ENCODE measurements at places on chromosomes 16 and 17.
A peak's percentile ranks its signal among the peaks of the same experiment; 100 is the strongest.

DNA sequence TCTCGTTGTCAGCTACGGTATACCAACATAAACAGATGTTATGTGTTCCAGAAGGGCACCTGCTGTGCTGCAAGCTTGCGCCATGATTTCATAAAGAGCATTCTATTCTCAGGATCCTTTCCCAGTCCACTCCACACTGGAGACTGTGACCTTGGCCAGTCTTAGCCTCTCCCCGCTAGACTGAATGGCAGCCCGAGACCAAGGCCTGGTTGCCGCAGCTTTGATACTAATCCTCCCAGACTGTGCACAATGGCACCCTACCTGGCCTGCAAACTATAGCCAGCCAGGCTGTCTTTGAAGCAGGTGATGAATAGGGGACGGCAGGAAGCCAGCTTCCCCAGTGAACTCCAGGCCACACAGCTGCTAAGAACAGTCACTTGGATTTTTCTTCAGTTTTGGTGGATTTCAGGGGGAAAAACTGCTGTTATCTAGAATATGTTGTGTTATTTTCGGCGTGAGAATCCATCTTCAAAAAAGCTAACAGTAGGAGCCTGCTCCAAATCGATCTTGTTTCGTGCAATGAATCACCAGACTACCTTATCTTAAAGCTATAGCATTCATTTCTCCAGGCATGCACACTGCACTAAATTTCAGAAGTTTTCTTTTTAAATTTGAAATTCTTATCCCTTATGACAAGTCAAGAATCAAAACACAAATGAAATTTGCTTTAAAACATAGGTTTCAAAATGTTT, 289.0 kb downstream of the CEP112 start:
- no peak for DNase-seq

- peak; percentile 58 for DNase-seq
These were observed 6.9 kb downstream of the PHOSPHO1 start for GRCh38 chr17:49223517-49224197.

- DNase-seq, result no peak
These were observed 14.9 kb upstream of the C16orf54 start for GRCh38 chr16:29760567-29761279.

DNA sequence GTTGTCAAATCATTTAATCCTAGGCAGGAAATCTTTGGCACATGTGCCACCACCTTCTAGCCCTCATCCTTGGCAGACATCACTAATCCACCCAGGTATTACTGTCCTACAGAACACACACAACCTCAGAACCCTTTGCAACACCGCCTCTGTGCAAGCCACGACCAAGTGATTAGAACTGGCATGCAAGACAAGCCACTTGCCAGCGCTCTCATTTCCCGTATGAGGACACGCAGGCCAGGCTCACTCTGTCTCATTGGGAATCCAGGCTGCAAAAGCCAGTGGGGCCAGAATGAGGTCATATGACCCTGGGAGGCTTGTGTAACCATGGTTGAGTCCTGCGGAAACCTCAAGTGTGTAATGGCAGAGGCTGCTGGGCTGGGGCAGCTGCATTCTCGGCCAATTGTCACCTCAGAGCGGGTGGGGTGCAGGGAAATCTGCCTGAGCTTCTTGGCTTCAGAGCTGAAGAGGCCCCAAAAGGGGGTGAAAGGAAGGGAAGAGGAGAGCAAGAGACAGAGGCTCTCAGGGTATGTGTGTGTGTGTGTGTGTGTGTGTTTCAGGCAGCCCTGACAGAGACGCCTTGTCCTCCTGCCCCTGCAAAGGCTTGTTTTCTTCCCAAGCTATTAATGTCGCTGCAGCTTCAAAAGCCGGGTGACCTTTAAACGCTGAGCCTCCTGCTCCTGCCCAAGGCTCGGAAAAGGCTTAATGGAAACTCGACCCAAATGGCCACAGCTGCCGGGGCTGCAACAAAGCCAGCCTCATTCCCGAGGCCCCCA, 43.2 kb upstream of the MRPS23 start:
- peak; percentile 77 for DNase-seq

- DNase-seq, result peak; percentile 75
These were observed 20.3 kb upstream of the NFATC3 start for GRCh38 chr16:68064791-68065365.

DNA sequence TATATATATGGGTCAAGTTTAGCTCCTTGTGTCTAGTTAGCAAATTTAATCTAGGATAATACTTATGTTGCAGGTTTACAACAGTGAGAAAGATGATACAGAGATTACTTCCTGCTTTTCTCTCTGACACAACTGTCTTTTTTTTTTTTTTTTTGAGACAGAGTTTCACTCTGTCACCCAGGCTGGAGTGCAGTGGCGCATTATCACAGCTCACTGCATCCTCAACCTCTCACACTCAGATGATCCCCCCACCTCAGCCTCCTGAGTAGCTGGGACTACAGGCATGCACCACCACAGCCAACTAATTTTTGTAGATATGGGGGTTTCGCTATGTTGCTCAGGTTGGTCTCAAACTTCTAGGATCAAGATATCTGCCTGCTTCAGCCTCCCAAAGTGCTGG, 706.9 kb upstream of the SOX9 start:
- no peak for DNase-seq

DNA sequence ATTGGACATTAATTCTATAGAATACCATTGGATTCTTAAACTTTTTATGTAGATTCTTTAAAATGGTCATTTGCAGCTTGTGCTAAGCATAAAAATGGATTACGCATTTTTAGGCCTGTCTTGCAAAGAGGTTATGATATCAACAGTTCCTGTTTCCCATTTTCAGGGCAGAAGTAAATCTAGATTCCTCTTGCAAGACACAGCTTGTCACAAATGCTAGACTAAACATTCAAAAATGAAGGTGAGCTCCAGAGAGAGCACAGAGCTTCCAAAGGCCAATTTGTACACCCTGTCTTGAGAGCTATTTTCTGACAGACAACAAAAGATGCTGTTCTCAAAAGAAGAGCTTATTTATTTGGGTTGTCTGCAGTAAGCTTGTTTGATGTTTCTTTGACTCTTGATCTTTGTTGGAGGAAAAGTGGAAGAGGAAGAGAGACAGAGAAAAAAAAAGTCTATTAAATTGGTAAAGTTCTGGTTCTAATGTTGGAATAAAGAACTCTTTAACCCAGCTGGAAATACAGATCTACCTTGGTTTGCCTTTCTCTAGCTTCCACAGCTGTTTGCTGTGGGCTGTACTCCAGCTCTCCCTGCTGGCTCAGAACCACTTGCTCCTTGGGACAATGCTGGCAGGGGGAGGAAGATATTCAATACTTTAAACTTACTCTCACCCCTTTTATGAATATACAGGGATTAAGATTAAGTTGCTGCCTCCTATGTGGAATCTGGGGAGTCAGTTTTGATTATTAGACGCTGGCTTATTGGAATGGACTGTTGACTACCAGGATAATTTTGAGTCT, 651.8 kb downstream of the CDH11 start:
- no peak for DNase-seq

DNA sequence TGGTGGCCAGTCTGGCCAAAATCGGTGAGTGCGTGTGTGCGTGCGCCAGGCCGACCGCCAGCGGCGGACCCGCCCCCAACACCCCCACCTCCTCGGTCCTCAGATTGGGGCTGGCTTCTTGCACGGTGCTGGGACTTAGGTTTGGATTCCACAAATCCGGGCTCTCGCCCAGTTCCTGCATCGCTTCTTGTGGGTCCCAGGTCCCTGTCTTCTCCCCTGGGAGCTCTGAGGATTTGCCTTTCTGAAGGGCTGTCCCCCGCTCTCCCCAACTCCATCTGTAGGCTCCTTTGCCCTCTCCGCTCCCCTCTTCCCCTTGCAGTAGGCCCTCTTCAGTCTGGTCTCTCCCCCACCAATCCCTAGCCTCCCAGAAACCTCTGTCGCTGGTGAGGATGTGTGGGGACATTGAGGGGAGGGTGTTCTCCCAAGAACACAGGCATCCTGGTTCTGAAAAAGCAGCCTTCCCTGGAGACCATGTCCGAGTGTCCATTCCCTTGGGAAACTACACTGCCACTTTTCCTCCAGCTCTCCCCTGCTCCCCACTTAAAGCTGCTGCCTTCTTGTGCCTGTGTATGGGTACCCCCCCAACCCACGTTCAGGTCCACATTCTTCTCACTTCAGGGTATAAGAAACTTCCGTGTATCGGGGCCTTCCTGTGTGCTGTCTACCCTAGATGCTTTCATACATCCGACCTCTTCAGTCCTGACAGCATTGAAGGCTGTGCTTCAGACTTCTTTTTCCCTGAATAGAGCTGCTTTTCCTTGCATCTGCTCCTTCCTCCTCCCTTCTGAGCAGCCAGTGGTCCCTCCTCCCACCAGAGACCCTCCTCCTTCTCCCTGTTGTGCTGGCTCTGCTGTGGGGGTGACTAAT, 632 bp downstream of the SLC9A5 start:
- no peak for DNase-seq

DNA sequence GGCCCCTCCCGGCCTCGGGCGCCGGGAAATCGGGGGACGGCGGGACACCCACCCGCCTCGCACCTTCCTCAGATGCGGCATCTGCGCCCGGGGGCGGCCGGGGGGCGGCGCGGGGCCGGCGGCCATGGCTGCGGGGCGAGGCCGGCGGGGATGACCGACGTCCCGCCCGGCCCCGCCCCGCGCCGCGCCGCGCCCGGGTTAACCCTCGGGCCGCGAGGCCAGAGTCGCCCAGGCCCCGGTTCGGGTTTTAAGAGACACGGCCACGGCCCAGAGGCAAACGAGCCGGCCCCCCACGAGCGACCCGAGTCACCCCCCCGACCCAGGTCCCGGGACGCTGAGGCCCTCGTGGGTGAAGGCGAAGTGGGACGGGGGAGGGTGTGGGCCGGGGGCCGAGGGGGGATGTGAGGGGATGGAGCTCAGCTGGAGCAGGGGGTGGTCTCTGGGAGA, at the start of gene RGS11:
TSS of gene RGS11 (minus strand) at position 159 of the 447 bp plus-strand sequence. CDS start at position 126, 33 bp downstream.
- DNase-seq, result no peak

DNA sequence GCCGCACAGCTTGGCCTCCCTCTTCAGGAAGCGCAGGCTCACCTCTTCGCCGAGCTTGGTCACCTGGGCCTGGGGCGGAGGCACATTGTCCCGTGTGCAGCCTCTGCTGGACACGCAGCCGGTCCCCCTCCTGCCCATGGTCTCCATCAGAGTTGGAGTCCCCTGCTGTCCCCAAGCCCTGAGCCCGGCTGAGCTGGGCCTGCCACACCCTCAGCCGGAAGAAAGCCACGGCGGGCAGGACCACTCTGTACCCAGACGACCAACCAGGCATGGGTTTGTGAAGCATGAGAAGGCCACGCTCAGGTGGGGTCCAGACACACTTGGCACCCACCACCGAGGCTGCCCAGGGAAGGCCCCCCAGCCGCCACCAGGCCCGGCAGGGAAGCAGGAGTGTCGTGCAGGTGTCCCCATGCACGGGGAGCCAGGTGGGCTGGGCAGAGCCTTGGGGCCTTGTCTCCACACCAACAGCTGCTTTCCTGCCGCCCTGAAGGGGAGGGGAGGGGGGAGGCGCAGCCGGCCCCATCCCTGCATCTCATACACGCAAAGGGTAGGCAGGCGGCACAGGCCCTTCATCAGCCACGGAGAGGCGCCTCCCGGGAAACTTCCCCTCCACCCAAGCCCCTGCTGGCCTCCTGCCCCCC, 5.2 kb downstream of the CCDC154 start:
- no peak for DNase-seq

GRCh38 chr16:47045023-47045422, 71.5 kb upstream of the DNAJA2 start:
- DNase-seq, result no peak

GRCh38 chr17:75346906-75347305, 57.7 kb upstream of the SLC25A19 start:
- no peak for DNase-seq

DNA sequence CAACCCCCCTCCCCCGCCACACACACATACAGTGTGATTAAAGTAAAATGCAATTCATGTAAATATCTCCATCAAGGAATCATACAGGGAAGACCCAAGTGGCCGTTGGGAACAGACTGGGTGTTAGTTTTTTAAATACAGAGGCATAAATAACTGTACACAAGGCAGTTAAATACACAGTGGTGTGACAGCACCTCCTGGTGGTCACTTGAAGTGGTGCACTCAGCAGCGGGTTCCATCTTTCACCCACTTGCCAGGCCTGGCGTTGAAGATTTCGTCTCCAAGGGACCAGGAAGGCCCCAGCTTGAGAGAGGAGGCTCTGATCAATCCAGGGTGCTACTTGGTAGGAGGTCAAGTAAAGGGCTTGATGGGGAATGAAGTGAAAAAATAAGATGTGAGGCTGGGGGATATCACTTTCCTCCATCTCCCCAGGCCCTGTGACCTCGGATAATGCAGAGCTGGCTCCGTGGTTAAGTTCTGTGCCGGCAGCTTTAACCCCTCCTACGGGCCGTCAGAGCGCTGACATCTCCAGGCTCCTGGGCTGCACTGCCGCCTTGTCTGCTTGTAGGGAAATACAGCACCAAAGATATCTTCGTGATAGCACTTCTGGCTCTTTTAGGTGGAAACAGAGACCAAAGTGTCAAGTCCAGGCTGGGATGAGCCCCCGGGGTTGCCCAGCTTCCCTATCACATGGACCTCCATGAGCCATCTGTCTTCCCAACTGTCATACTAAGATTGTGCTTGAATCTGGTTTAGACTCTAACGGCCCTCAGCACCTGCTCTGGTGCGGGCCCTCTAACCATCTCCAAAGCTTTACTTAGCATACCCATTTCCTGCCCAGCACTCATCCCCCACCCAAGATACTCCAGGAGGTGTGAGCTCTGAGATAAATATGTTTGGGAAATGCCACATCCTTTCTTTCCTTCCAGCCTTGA, 20.7 kb downstream of the LGALS9 start:
- DNase-seq, result peak; percentile 60

DNA sequence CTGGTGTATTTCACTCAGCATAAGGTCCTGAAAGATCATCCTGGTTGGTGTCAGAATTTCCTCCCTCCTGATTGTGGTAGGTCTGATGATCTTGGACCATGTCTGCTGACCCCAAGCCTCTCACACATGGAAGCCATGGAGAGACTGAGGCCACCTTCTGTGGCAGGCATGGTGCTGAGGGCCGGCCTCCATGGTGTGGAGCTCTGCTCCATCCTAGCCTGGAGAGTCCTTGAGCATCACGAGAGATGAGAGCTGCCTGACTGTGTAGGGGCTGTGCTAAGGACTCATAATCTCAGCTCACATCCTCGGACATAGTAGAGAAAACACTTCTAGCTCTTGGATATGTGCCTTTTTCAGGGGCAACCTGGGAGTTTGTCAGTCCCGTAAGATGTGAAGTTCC, 40.6 kb downstream of the MPRIP start:
- no peak for DNase-seq

DNA sequence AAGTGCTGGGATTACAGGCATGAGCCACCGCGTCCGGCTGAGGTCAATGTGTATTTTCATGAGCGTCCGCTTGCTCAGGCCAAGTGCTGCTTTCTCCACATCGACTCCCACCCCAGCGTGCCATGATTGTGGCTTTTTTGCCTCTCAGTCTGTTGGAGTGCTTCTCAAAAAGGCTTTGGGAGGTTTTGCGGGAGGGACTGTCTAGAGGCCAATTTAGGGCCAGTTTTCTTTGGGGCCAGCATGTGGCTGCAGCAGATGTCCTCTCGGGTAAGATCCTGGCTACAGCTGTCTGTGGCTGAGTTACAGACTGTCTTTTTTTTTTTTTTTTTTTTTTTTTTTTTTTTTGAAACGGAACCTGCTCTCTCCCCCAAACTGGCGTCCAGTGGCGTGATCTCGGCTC, 6.5 kb downstream of the C16orf90 start:
- DNase-seq, result no peak

- no peak for DNase-seq
These were observed 314.0 kb downstream of the SLC39A11 start for GRCh38 chr17:72778169-72779151.

GRCh38 chr17:17628388-17629008, 37.0 kb upstream of the PEMT start:
- no peak for DNase-seq

All from CD4-positive, alpha-beta T cell treated with Interleukin-15 for 1 hour (primary cell).